ENCODE measurements at places on chromosomes 7 and 10.

DNA sequence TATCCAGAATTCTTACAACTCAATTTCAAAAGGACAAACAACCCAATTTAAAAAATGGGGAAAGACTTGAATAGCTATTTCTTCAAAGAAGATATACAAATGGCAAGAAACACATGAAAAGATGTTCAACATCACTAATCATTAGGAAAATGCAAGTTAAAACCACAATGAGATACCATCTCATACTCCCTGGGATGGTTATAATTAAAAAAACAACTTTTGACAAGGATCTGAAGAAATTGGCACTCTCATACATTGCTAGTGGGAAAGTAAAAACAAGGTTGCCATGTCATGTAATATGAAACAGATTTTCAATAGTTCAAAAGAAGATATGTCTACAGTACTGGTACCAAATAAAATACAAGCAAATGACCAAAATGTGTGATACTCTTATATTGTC, 9.0 kb downstream of the OAT start:
- no peak for DNase-seq

DNA sequence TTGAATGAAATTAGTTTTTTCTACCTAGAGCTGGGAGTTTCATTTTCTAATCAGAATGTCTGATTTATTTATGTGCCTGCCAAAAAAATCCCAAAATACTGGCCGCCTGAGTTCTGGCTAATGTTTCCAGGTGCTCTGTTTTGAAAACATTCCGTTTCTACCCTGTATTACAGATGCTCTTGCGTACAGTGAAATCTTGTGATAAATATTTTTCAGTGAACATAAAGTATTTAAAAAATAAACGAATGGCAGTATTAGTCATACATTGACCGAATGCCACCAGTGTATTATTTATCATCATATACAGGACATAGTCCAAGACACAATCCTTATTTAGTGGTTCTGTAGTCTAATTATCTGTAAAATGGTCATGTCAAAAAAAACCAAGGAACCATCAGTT, 102.8 kb downstream of the KAT6B start:
- DNase-seq, result no peak

DNA sequence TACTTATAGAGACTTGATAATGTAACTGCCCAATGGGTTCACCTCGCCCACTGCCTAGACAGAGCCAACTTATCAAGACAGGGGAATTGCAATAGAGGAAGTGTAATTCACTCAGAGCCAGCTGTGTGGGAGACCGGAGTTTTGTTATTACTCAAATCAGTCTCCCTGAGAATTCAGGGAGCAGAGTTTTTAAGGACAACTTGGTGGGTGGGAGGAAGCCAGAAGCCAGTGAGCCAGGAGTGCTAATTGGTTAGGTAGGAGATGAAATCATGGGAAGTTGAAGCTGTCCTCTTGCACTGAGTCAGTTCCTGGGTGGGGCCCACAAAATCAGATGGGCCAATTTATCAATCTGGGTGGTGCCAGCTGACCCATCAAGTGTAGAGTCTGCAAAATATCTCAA, 20.1 kb upstream of the C7orf33 start:
- no peak for DNase-seq

- no peak for DNase-seq
These were observed 62.4 kb downstream of the TFEC start for GRCh38 chr7:115968171-115968570.

- no peak for DNase-seq
These were observed 1.8 kb upstream of the GLI3 start for GRCh38 chr7:42238709-42239366.

DNA sequence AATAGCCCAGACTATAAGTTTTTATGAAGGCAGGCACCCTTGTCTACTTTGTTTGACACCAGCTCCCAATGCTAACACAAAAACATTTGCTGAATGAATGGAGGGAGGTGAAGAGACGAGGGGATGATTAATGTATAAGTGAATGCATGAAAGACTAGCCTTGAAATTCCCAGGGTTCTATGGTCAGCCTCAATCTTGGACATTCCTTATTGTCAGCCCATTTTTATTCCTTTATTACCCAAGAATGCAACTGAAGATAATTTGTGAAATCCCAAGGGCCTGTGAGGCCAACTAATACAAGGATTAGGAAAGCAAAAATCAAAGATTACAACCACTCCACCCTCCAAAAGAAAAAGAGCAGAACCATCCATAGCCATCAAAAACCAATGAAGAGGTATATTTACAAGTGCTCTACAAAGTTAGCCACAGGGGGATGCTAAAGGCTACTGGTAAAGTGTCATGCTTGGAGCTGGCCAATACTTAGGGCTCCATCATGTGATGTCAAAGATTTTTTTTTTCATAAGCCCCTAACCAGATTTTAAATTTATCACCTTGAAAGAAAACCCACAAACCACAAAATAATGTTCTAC, 40.0 kb upstream of the ASAH2 start:
- no peak for DNase-seq

DNA sequence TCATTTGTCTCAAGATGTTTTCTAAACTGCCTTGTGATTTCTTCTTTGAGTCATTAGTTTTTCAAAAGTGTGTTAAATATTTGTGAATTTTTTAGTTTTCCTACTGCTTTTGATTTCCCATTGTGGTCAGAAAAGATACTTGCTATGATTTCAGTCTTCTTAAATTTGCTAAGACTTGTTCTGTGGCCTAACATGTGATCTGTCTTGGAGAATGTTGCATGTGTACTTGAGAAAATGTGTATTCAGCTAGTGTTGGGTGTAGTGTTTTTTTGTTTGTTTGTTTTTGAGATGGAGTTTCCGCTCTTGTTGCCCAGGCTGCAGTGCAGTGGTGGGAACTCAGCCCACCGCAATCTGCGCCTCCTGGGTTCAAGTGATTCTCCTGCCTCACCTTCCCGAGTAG, 28.6 kb downstream of the BMPR1A start:
- DNase-seq, result no peak

DNA sequence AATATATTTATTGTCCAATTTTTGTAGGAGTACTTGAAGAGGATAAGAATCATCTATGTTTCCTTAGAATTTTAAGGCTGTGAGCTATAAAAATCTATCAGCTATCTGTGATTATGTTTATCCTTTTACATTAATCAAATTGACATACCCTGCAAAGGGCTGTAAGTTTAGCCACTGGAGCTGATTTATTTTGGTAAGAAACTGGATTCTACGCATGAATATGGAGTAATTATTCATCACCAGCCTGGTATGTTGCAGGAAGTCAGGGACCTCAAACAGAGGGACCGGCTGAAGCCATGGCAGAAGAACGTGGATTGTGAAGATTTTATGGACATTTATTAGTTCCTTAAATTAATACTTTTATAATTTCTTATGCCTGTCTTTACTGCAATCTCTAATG, 696.9 kb downstream of the DNAJB9 start:
- DNase-seq, result no peak

DNA sequence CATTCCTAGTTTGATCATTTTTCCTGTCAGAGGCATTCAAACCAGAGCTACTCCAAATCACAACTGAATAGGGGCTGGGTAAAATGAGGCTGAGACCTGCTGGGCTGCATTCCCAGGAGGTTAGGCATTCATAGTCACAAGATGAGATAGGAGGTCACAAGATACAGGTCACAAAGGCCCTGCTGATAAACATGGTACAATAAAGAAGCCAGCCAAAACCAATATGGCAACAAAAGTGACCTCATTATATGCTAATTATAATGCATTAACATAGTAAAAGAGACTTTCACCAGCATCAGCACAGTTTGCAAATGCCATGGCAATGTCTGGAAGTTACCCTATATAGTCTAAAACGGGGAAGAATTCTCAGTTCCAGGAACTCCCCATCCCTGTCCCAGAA, 37.3 kb downstream of the TWIST1 start:
- no peak for DNase-seq

- no peak for DNase-seq
These were observed 56.8 kb downstream of the SDHAF3 start for GRCh38 chr7:97174303-97174702.

- no peak for DNase-seq
These were observed 490.0 kb upstream of the LRRN3 start for GRCh38 chr7:110600956-110601355.

- DNase-seq, result no peak
These were observed 60.7 kb downstream of the GPR26 start for GRCh38 chr10:123726836-123727235.

- no peak for DNase-seq
These were observed 38.1 kb upstream of the FAM20C start for GRCh38 chr7:154096-154799.

GRCh38 chr7:29612596-29612995, 49.0 kb downstream of the PRR15 start:
- DNase-seq, result no peak

GRCh38 chr7:51949726-51950644, 633.4 kb upstream of the COBL start:
- DNase-seq, result no peak

- DNase-seq, result no peak
These were observed 275.5 kb downstream of the ELFN1 start for GRCh38 chr7:1945558-1945957.

GRCh38 chr7:7176406-7177043, 5.8 kb upstream of the C1GALT1 start:
- DNase-seq, result no peak

- DNase-seq, result no peak
These were observed 14.9 kb downstream of the CARD11 start for GRCh38 chr7:3028758-3029093.

GRCh38 chr7:7051206-7051877, 131.0 kb upstream of the C1GALT1 start:
- no peak for DNase-seq

- no peak for DNase-seq
These were observed 563.6 kb downstream of the TCERG1L start for GRCh38 chr10:130747946-130748345.

- DNase-seq, result no peak
These were observed 7.4 kb downstream of the CYP3A43 start for GRCh38 chr7:99835189-99835588.

- no peak for DNase-seq
These were observed 102.5 kb downstream of the CD36 start for GRCh38 chr7:80740778-80741545.

GRCh38 chr10:118237930-118238329, 104.2 kb downstream of the FAM204A start:
- no peak for DNase-seq

DNA sequence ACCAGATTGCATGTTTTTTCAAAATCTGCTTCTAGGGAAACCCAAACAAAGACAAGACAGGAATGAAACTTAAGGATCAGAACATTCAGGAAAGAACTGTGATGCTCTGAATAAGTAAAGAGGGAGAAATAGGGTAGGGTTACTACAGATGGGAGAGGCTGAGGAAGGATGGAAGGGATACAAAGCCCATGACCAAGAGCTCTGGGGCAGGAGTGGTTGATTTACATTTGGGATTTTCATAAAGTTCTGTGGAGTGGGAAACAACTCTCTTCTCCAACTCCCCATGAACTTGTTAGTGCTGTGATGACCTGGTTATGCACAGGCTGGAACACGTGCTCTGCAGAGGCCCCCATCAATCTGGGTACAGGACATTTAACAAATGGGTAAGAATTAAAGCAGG, 216.0 kb upstream of the KLF14 start:
- no peak for DNase-seq

All from effector memory CD8-positive, alpha-beta T cell (primary cell).